NCI-H226 (cell line): ENCODE measurements at places on chromosomes 4 and X.

DNA sequence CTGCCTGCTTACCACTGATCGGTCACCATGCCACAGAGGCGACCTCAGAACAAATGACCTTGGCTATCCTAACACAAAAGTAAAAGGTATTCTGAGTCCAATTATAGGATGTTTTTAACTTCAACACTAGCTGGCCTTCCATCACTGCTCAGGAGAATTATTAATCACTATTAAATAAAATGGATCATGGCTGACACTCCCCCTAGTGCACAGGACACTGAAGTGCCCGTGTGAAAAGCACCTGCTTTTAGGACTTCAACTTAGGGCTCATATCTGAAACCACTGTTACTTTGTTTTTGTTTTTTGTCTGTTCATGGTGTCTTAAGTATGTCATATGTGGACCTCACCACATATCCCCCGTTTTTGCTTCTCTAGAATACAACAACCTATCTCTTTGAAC, 33.9 kb downstream of the STX18 start:
- no peak for DNase-seq

- DNase-seq = no peak
These were observed 3.5 kb downstream of the TMSB4X start for GRCh38 chrX:12978205-12979025.

DNA sequence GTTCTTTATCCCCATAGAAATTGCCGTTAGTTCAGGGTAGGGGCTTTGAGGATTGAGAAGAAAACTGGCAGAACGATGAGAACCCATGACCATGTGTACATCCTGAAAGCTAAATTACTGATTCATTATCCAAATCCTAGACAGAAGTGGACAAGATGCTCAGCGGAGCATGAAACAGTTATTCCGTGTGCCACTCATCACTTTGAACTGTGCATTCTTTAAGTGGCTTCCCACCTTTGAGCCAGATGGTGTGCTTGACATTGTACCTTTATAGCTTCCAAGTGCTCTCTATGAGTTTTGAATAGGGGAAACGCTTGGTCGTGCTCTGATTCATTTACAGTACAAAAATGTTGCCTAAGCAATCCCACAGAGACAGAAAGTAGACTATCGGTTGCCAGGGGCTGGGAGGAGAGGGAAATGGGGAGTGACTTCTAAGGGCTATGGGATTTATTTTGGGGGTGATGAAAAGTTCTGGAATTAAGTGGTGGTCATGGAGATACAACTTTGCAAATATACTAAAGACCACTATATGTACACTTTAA, 100.0 kb downstream of the DOCK11 start:
- no peak for DNase-seq

GRCh38 chr4:175271010-175271630, 353.0 kb downstream of the ADAM29 start:
- DNase-seq = no peak

DNA sequence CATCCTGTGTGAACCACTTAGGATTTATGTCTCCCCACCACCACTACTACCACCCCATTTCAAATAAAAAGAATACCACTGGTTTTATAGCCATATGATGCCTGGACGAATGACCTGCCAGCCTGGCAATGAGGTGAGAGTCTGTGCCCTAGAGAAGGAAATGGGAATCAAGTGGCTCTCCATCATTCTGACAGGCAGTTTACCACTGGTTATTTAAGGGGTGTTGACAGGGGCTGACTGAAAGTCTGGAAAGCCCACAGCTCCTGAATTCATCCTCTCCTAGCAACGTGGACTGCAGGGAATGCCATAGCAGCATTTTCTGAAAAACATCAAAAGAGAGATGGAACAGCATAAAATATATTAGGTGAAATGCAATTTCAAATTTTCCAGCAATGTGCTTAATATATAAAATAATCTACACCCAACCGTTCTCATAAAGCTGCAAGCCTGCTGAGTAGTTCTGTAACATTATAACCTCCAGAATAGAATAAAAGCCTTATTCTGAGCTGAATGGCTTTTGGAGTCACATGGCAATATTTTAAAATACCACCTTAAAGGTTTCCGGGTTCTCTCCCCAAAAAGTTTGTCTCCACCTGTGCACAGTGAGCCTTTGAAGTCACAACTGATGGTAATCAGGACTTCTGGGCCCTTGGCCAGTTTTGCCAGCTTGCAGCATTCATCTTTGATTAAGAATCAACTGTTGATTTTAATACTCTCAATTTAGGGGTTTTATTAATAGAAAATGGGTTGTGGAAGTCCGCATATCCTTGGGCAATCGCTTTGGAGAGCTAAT, 121.5 kb downstream of the DCTD start:
- no peak for DNase-seq

GRCh38 chrX:120560405-120560841, 339 bp downstream of the CUL4B start:
- DNase-seq = no peak

- DNase-seq = no peak
These were observed 136.2 kb upstream of the BMPR1B start for GRCh38 chr4:94621491-94622080.

DNA sequence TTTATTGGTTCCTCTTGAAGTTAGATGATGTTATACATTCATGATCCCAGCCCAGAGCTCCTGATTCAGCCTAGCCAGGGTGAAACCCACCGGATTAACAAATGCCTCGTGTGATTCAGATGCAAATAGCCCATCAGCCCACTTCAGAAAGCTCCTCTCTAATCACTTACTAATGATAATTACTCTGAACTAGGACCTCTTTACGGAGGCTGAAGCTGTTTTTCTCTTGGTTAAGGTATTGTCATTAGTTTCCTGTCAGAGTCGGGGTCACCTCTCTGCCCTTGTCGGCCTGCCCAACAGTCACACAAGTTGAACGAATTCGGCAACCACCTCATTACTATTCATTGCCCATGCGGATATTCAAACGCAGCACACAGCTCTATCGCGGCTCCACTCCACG, 36.6 kb downstream of the ZFP42 start:
- no peak for DNase-seq

GRCh38 chrX:45872480-45872879, 671.8 kb upstream of the DIPK2B start:
- no peak for DNase-seq

DNA sequence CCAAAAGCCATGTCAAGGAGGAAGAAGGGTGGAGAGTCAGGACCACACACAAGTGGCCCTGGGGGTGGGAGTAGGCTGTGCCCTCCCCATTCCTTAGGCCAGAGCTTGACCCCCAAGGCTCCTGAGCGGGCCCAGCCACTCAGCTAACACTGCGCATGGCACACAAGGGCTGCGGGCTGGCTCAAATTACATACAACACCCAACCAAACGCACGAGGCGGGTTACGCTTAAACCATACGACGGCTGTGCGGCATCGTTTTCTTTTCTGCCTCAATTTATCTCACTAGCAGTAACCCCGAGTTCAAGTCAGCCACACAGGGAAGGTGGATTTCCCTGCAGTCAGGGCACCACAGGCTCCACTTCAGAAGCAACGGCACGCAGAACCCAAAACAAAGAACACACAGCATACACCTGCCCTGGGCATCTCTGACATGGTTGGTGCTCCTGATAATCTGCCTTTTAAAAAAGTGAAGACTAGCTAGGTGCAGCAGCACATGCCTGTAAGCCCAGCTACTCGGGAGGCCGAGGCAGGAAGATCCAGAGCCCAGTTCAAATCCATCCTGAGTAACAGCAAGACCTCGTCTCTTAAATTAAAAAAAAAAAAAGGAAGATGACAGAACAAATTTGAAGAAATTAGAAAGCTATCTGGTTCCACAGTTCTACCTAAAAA, 2.9 kb downstream of the GAK start:
- no peak for DNase-seq
